ENCODE measurements at places on chromosomes 4 and X.

DNA sequence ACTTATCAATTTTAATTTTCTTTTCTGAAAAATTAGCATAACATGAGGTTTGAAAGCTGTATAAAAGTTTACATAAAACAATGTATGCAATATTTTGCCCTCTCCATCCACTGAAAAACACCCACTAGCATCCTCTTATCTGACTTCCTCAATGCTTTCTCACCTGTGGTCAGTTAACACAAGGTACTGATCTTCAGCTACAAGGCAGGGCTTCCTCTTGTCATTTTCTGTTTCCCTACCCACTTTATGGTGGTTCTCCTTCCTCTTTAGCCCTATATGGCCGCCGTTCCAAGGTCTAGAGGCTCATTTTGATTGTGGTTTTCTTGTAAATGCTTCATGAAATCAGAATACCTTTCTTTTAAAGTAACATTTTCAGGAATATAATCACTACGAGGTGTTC, 618.6 kb upstream of the CPEB2 start:
- no peak for DNase-seq

GRCh38 chr4:174553828-174554227, 31.5 kb upstream of the HPGD start:
- DNase-seq = no peak

- no peak for DNase-seq
These were observed 2.5 kb downstream of the SEPTIN11 start for GRCh38 chr4:76952071-76952470.

- DNase-seq = no peak
These were observed 1.3 kb downstream of the SULT1E1 start for GRCh38 chr4:69858690-69859089.

DNA sequence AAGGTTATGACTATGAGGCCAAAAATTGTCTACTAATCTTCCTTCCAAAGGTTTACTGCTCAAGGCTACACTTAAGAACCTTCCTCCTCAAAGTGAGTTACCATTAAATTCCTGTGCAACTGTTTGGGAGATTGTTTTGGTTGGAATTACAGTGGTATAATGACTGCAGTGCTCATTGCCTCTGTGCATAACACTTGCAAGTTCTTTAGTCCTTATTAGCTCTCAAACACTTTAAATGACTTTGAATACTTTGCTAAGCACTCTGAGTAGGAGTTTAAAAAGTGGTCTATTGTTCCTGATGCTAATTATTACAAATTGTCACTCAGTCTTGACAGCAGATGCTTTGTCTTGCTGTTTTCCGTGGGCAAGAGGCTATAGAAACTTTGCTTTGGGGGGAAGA, 422.8 kb upstream of the PABPC4L start:
- no peak for DNase-seq

- DNase-seq = no peak
These were observed 54.8 kb downstream of the TBL1X start for GRCh38 chrX:9519546-9520216.

DNA sequence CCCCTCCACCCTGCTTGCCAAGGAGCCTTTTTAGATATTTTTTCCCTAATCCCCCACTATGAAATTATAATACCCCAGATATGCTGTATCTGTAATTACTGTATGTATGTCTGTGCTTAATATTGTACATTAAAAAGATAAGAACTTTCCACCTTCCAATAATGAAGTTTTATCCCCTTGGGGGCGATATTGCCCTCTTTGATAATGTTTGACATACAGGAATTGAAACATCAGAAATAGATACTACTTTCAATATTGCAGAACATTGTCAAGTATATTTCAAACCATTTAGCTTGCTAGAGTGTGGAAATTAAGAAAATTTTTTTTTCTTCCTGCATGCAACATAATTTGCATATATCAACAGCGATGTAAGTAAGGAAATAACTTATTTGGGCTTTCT, 58.9 kb downstream of the NAF1 start:
- DNase-seq = no peak

GRCh38 chr4:98151145-98151924, 8.1 kb upstream of the STPG2 start:
- no peak for DNase-seq

GRCh38 chrX:51435101-51435500, 61.3 kb downstream of the NUDT11 start:
- DNase-seq = no peak

- no peak for DNase-seq
These were observed 292.0 kb downstream of the DTHD1 start for GRCh38 chr4:36573441-36573840.

GRCh38 chrX:24542756-24543155, 77.7 kb downstream of the PDK3 start:
- no peak for DNase-seq

DNA sequence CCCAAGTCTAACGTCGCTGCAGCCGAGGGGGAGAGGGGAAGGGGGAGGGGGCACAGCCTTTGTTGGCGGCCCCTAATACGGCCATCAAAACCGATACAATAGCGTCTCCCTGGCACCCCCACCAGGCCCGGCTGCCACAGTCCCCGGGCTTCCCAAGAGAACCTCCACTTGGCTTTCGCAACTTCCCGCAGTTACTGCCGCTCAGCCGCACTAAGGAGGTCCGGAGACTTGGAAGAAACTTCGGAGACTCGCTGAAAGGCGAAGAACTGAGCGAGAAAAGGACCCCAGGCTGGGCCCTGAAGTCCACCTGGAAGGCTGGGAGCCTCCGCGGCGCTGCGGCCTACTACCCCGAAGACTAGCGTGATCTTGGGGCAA, 2.8 kb downstream of the NKX6-1 start:
- no peak for DNase-seq

- DNase-seq = no peak
These were observed 1.7 kb upstream of the ZFP92 start for GRCh38 chrX:153409414-153410101.

- DNase-seq = no peak
These were observed 314.5 kb downstream of the GPAT3 start for GRCh38 chr4:83850435-83850834.

- DNase-seq = no peak
These were observed 71.8 kb downstream of the AFAP1 start for GRCh38 chr4:7867701-7868435.

GRCh38 chrX:132236121-132236520, 16.9 kb upstream of the RAP2C start:
- no peak for DNase-seq

GRCh38 chr4:3783693-3784306, 17.6 kb downstream of the ADRA2C start:
- no peak for DNase-seq

GRCh38 chrX:153685751-153686696, 1.7 kb upstream of the SLC6A8 start:
- no peak for DNase-seq

GRCh38 chr4:86594559-86595425, 677 bp downstream of the PTPN13 start:
- no peak for DNase-seq

DNA sequence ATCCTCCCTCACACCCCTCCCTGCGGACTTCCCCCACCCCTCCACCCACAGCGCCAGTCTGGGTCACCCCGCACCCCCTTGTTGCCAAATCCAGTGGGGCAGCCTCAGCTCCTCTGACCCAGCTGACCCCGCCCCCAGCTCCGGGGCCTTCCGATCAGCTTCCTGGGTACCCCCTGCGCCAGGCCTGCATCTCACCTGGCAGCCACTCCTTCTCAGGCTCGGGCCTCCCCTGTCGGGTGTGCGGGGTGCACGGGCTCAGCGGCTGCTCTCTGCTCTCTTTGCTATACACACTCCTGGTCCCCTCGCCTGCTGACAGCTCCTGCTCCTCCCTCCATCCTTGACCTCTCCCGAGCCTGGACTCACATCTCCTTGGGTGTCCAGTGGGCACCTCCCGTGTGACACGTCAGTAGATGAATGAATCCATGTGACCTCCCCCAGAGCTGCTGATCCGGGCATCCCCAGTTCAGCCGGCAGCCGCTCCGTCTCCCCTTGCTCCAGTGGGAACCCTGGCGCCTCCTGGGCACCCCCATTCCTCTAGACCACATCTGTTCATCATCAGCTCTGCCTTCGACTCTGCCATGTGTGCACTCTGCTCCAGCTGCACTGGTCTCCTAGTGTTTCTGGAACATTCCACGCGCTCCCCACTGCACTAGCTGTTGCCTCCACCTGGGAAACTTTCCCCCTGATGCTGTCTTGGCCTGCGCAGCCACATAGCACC, 9.9 kb downstream of the CFAP99 start:
- DNase-seq = no peak

DNA sequence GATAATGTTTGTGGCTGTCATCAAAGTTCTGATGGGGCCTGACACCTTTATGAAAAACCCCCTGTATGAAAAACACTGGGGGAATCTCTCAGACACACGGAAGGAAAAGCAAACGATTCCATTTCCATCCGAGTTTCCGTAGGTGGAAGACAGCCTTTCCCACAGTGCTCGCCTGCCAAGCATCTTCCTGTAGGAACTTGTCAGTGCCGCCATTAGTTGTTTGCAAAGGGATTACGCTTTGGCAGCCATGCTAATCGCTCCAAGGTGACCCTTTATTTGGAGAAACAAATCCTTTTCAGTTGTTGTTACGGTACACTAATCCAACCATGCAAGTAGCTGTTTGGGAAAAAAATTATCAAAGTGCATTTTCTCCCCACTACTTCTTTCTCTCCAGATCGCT, 44.4 kb upstream of the STOX2 start:
- DNase-seq = no peak

DNA sequence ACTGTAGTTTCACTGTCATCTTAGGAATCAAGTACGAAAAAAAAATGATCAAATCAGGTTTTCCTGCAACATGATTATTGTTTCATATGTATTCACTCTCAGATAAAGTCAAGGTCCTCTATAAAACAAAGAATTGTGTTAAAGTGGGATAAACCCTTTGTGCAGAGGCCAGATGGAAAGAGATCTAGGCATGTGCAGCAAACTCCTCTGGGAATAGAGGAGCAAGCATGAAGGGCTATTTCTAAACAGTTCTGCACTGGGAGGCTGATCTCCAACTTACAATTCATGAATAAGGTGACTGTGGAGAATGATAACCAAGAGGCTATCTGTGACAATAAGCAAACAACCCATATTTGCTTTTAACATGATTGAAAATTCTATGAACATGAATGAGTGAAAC, 2.4 kb upstream of the WDFY3 start:
- no peak for DNase-seq

- no peak for DNase-seq
These were observed 1676.8 kb upstream of the PCDH7 start for GRCh38 chr4:29043411-29043810.

DNA sequence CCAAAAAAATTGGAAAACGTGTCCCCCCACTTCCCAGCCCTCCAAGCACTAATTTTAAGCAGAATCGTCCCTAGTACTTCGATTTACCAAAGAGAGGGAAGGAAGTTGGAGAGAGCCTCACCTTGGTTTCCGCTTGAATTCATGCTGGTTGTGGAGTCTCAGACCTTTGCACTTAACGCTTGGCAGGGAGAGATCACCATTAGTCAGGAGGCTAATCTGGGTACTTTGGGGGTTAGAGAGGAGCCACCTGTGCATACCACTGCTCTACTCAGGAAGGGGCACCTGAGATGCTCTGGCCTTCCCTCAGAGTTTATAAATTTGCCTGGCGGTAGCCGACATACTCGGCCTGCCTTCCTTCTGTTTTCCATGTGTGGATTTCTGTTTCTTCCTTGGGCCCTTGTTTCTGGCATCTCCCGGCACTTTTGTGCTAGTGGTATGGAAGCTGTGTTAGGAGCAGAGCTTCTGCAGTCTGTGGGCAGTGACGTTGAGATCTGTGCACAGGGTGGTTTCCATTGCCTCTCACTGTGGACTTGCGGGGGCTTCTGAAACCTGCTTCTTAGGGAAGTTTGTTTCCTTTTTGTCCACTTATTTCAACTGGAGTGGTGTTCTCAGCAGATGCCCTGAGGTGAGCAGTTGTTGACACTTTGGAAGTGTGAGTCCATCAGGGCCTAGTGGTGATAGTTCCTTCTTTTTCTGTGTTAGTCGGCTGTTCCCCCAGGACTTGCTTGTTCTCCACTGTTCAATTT, 104.2 kb downstream of the TMEM131L start:
- DNase-seq = no peak

- DNase-seq = no peak
These were observed at the start of gene LRCH2 for GRCh38 chrX:115233497-115234455. Gene LRCH2 (minus strand): TSS chrX:115234096. CDS start chrX:115234041, 55 bp downstream.

DNA sequence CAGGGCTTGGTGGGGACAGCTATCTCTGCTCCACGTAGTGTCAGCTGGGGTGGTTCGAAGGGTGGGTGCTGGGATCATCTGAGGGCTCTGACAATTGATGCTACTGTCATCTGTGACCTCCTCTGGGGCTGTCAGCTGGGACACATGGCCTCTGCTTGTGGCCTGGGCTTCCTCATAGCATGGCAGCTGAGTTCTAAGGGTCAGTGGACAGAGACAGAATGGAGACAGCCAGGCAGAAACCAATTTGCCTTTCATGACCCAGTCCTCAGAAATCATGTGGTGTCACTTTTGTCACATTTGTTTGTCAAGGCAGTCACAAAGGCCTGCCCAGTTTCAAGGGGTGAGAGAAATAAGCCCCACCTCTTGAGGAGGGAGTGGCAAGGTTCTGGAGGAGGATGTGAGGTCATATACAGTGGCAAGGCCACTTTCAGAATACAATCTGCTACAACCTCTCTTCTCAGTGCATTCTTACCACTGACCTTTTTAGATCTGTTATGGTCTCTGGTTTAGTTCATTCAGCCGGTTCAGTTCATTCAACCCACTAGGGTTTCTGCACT, 103.6 kb upstream of the BCOR start:
- no peak for DNase-seq

DNA sequence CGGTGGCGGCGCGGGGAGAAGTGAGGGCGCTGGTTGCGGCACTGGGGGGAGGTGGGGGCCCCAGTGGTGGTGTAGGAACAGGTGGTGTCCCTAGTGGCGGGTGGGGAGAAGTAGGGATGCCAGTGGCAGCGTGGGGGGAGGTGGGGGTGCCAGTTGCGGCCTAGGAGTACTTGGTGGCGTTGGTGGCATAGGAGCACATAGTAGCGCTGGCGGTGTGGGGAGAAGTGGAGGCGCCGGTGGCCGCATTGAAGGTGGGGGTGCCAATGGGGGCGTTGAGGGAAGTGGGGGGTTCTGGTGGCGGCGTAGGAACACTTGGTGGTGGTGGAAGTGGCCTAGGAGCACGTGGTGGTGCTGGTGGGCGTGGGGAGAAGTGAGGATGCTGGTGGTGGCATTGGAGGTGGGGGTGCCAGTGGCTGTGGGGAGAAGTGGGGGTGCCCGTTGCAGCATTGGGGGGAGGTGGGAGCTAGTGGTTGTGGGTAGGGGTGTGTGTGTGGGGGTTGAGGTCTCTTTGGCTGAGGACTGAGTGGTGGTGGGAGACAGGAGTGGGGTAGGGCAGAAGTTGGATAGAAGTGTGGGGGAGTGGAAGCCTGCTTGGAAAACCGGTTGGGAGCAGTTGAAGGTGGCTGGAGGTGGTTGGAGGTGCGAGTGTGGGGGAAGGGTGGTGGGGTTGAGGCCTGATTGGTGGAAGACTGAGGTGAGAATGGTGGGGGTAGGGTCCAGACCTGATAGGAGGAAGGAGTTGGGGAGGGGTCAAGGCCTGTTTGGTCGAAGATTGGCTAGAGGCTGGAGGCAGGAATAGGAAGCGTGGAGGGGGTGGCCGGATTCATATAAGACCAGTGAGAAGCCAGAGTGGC, 1.1 kb downstream of the GCNA start:
- DNase-seq = no peak
